Umbilical cord (tissue), 2 donors: ENCODE measurements at places on chromosomes 7 and 10. TPM values are rescaled to one million over a fixed set of nuclear protein-coding genes. Genes with fewer than 3 reads are reported as not detected.

DNA sequence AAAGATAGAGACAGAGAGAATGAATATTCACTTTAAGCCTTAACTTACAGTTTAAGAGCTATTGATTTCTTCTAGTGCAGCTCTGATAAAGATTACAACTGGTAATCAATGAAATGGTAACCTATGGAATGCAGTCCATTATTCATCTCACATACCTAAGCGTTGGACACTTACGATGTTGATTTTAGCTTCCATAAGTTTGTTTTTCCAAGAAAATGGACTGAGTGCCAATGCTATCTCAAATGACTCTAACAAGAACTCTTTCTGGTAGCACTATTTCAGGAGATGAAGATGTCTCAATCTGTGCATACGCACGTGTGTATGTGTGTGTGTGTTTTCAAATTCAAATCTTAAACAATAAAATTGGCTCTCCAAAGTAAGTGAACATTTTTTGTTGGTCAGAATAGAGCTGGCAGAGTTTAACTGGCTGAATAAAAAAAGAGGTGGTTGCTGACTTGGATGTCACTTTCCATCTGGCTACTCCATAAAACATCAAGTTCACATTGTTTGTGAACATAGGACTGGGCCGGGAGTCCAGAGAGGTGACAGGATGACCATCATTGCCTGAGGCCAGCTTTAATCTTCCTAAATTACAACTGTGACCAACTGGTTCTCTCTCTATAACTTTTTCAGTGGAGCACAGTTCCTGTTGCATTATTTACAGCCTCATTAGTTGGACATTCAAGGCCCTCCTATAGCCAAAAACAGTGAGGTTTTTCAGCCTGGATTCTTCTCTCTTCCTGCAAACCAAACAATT is 106.9 kb upstream of the CSTF2T start:
- DNase-seq: no peak

DNA sequence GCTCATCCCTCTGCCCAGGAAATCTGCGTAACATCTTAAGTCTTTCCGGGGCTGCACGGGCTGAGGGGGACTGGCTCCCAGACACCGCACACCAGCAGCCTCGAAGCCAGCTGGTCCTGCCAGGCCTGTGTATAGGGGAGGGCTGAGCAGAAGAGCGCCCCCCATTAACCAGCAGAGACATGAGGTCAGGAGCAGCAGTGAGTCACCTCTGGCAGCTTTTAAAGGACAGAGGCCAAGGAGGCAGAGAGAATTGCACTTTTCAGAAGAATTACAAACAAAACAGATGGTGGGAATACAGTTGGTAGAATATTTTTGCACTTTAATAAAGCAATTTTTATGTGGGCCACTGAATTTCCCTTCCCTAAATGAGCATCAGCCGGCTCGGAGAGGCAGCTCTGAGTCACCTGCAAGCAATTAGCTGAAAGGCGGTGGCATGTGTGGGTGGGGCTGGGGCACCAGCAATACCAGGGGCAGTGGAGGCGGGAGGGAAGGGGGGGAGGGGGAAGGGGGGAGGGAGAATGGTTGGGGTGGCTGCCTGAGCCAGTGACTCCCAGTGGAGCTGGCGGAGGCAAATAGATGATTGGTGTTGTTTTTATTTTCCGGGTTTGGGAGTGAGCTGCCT is 39.1 kb downstream of the GOLGA7B start:
- DNase-seq: no peak

DNA sequence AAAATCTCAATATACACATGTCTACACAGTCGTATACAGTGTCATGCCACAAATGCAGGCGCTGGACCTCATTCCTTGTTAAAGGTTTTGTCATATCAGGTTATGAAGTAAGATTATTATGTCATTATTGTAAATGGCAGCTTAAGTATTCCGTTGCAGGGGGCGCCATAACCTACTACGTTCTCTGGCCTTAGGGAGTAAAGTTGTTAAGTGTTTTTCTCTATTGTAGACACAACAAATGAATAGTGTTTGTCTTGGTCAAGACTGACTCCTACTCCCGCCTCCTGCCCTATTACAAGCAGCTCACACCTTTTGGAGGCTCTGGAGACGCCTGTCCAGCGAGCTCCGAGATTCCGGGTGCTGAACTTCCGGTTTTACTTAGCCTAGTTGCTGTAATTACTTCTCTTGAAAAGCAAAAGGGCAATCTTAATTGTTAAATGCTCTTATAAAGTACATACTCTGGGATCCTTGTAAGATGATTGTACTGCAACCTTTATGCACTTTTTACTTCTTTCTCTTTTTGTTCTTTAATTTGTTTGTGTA is 994 bp downstream of the GATAD1 start:
- DNase-seq: peak; percentile 55

DNA sequence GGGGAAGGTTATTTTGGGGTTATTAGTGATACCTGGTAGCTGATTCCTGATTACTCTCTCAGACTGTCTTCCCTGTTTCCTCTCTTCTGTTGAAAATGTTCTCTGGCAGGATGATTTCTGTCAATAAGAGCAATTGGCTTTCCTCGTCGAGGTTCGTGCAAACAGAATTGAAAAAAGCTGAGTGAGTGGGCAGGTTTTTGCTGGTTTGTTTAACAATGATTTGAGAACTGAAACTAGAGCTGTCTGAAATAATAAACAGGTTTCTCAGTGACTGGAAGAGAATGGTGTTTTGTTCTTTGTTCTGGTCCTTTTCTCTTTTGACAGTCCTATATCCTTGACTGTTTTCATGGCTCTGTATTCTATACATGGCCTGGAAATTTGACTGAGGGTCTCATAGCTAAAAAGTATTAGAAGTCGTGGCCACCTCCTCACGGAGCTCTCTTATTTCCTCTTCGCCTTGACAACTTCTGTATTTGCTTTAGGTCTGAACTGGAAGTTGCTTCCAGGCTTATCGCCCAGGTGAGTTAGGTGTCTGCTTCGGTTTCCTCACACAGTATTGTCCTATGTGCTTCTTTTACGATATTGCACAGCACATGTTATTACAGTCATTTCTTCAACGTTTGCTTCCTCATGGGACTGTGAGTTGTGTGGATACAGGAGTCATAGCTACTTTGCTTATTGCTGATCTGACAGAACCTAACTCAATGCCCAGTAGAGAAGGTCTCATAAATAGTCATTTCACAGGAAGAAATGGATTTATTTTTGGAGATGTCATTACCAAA is 403.6 kb downstream of the NRG3 start:
- no peak for DNase-seq

DNA sequence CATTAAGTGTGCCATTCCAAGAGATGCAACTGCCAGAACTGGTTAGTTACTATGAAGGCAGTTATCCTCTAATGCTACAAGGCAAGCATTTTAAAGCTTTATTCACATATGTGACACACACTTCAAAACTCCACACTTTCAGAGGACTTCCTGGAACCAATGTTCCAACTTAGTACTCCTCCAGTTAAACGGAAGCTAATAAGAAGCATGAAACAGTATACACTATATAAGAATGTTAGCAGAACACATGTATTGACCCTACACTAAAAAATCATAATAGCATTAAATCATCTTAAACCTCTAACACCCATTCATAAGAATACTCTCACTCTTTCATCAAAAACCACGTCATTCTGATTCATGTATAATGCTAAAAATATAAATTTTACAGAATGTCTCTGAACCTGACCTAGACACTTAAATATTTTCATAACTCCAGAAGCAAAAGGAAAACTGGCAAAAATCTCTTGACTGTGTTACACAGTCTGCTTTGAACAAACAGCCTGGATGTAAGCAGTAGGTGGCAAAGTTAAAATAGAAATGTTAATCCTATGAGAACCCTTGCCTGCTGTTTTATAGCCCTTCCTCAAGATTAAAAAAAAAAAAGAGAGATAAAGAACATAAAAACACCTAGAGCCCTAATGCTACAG is 135.0 kb downstream of the SEMA3C start:
- peak; percentile 41 for DNase-seq

- DNase-seq: no peak
Observed at GRCh38 chr10:8533462-8533861, 479.0 kb downstream of the GATA3 start.

GRCh38 chr10:76555067-76555670 is 1082.4 kb downstream of the KCNMA1 start:
- DNase-seq: no peak

GRCh38 chr7:33831389-33832141 is 73.8 kb upstream of the BMPER start:
- no peak for DNase-seq

DNA sequence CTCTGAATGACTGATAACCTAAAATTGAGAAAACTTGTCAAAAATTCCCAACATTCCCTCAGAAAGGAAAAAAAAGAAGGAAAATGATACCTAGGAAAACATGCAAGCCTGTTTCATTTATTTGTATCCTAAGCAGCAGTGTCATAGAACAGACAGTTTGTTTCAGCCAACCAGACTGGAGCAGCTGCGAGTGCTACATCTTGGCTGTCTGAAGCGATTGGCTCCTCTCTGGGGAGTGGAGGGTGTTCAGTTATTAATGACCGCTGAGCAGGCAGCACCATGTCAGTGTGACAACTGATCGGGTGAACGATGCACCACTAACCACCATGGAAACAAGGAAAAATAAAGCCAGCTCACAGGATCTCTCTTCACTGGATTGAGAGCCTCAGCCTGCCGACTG is at the start of gene LRRN3:
Gene LRRN3, plus strand, starts transcription at position 282 of the 400 bp plus-strand sequence. CDS start 31,646 bp downstream, outside the sequence.
- DNase-seq: peak; percentile 92

DNA sequence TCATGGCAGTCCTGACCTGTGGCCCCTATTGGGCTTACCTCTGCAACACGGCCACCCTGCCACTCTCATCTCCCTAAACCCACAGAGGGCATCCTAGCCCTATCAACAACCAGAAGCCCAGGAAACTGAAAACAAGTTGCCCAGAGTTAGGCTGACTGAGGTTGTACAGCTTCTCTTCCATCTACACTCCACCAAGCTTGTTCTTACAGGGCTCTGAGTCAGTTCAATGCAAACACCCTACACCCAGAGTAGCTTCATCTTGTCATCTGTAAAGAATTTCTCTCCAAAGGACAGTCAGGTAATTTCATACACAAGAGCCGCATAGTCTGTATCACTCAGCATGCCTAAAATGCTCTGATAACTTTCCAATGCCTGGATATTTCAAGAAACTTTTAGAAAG is 175.4 kb downstream of the ARID5B start:
- DNase-seq: peak; percentile 46

DNA sequence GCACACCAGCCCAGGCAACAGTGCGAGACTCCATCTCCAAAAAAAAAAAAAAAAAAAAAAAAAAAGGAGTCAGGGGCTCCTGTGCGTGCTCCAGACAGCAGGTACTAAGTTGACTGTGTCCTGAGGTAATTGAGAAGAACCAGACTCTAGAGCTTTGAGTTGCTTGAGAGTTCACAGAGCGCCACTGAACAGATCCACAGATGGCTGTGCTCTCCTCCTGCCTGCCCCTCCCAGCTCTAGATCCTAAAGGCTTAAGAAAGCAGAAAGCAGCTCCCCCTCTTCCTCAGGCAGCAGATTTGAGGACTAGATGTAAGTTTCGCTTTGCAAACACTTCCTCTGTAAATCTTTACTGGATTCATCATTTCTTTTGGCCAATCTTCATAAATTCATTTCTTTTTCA is 38.7 kb downstream of the SHH start:
- DNase-seq: peak; percentile 94

DNA sequence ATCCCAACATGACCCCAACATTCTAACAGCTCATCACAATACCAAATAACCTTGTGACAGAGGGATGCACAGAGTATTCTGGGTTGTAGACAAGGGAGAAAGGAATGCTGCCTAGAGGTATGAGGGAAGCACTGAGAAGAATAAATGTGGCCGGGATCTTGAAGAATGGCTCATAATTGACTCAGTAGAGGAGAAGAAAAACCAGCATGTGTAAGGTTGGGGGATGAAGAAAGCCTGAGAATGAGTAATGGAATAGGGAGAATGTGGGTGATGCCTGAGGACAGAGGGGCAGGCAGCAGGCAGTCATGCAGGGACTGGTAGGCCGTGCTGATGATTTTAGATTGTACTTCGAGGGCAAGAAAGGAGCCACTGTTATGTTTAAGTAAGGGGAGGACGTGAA is 75.4 kb upstream of the ELMO1 start:
- no peak for DNase-seq

- DNase-seq: no peak
Observed at GRCh38 chr7:76343294-76343930, 15.4 kb downstream of the YWHAG start.

DNA sequence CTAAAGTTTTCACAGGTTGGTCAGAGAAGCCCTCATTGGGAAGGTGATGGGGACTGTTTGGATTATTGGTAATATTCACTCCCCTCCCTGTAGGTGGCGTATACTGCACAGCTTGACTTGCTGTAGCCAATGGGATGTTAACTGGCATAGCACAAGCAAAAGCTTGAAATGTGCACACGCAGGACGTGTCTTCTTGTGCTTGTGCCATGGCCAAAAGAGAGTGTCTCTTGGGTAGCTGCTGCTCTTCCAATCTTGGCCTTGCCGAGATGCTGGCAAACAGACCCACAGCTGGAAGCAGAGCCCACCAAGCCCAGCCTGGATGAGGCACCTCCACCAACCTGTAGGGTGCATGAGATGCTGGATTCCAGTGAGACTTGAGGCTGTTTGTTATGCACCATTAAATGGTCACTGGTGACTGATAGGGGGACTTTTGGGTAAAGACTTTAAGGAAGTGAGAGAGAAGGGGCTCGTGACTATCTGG is 266.0 kb downstream of the GRID1 start:
- no peak for DNase-seq

DNA sequence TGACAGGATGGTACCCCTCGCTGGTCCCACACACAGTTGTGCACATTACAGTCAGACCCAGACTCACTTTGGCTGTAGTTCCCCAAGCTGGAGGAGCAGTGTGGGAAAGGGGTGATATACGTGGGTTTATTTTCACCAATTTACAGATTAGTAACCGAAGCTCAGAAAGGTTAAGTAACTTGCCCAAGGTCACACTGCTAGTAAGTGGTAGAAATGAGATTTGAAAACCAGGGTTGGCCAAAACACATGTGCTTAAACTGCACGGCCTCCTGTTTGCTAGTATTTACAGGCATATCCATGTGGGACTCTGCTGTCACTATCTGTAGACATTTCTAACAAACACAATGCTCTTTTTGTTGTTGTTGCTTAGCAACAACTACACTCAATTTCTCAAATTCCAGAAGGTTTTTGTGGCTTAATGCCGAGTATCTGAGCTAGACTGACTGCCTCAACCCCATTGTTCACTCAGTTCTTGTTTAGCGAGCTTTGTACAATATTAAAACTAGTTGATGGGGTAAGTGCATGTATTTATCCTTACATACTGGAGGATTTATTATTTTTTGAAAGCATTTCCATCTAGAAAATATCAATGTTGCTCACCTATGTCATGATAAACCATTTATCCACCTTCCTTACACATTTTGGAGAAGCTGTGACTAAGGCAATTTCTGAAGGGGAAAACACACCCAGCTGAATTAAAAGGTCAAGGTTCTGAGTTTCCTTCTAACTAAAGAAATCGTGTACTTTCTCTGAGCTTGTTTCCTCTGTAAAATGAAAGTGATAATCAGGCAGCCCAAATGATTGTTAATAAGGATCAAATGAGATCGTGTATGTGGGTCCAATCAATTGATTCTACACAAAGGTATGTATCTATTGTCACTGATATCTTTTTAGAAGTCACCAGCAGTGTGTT is 5.3 kb upstream of the TMEM139 start:
- peak; percentile 60 for DNase-seq

GRCh38 chr7:114722562-114722961 is 199.3 kb upstream of the MDFIC start:
- DNase-seq: no peak

CUZD1 gene
- not detected for total RNA-seq

ACSM6 gene
- total RNA-seq: 0.96 TPM

ANKRD30A gene
- 0.72 TPM for total RNA-seq

AKR1D1 gene
- 65.2 TPM for total RNA-seq
